ENCODE measurements at places on chromosomes 3 and 15.

DNA sequence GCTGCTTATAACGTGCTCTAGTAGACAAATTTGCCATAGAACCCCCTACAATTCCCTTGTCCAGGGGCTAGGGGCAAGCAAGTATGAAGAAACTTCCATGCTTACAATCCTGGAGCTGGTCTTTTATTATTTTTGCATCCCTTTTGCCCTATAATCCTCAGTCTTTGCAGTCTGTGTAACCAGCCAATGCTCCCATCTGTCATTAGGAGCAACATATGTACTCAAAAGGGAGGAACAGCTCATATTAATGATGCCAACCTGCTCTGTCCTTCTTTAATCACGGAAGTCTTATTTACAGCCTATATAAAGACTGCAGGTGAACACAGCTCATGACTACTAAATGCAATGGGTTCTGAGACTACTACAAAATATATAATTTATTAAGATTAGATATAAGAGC, 263.3 kb downstream of the ZIC1 start:
- no peak for DNase-seq

GRCh38 chr15:99176757-99177156, 71.9 kb downstream of the SYNM start:
- no peak for DNase-seq

- no peak for DNase-seq
Measured at GRCh38 chr15:32736701-32737061, 18.9 kb downstream of the GREM1 start.

DNA sequence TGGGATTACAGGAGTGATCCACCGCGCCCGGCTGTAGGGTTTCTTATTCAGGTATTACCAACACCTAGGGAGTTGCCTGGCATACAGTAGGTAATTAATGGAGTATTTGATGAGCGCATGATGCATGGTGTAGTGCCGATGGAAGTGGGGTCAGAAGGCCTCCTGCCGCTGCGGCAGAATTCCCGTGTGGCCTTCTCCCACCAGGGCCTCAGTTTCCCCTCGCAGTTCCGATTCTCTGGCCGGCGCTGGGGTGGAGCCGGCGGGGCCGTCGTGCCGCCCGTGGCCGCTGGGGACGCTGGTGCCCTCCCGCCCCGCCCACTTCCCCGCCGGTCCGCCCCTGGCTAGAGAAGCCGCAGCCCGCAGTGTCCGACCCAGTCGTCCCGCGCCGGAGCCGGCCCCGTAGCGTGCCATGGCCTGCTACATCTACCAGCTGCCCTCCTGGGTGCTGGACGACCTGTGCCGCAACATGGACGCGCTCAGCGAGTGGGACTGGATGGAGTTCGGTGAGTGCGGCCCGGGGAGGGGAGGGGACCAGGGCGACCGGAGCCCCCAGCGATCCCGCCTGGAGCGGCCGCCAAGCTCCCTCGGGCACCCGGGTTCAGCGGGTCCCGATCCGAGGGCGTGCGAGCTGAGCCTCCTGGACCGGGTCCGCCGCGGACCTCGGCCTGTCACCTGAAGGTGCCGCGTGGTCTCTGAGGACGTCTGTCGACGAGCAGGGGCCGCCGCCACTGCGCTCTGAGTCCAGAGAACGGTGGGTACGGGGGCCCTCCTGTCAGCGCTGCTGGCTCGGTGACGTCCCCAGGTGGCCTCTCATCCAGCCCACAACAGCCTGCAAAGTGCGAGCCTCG, at the start of gene IRAK2:
Gene IRAK2, plus strand, starts transcription at position 374 of the 848 bp plus-strand sequence. Its CDS starts 36 bp downstream, at position 410.
- DNase-seq, result peak; percentile 45

GRCh38 chr3:99877031-99877579, 59.4 kb downstream of the CMSS1 start:
- DNase-seq, result no peak

DNA sequence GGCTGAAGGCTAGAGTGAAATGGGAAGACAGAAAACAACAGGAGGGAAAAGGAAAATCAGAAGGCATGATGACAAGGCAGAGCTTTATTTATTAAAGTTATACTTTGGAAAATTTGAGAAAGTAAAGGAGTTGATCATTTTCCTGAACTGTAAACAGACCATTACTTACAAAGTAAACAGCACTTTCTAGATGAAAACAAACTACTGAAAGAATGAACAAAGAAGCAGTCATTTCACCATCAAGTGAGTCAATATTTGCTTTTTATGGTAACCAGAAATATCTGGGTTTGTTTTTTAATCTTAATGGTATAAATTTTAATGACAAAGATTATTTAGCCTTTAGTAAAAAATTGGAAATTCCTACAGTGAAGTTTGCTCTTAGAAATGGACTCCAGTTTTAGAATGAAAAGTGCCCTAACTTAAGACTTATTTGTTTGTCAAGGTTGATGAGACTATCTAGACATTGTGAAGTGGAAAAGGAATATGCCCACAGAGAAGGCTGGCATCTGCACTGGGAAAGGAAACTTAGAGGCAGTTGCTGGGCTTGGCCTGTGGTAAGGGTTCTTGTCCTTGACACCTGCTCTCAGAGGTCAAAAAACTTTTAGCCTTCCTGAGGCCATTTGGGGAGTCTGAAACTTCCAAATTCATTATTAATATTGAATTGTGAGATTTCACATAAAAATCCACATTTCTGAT, 47.2 kb downstream of the SPTSSB start:
- DNase-seq, result no peak
